ENCODE measurements at places on chromosomes 4 and X.

DNA sequence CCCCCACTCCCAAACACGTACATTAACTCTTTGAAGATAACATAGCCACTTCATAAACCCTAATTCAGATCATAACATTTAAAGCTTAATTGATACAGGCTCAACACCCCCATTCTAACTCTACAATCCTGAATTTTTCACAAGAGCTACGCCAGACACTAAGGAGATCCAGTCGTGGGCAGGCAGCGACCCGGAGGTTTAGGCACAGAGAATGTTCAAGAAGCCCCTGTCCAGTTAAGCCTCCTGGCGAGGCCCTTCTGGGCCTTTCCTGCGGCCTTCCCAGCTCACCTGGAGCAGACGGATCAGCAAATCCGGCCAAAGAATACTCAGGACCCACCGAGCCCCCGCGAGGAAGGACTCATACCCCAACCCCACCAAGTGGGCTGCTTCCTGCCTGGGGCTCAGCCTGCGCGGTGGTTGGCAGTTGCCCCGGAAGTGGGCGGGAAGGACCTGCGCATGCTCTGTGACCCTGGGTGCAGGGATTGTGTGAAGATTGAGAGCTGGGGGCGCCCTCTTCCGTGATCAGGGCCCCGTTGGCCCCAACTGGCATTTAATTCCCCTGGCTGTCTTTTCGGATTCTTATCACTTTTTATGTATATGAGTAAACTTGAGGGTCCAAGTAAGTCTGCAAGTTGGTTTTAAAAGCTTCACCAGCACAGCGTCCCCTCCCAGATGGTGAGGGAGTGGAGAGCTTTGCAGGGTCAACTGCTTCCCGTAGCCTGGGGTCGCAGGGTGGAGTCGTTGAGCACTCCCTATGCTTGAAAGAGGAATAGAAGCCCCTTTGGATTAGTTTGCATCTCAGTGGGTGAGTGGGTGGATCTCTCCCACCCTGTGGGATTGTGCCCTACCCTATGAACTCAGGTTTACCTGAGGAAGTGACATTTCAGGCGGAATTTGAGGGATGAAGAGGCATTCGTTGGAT lies at the start of gene TRIM61:
Gene TRIM61 (minus strand): TSS at position 415 of the 922 bp plus-strand sequence. CDS start 7,655 bp downstream, outside the sequence.
- no peak for DNase-seq

DNA sequence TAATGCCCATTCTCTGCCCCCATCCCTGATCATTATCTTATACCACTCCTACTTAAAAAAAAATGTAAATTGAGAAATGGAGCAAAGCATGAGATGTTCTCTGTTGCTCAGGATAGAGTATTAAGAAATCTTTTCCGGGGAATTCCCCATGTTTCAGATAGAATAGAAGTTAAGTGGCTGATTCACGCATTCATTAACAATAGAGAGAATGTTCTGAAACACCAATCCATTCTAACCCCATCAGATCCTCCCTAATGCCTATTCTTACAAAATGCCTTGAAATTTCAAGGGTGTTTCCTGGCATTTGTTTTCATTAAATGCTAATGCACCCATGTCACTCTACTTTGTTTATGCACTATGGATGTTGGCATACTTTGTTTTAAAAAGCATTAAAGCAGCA lies 101.1 kb downstream of the AREG start:
- DNase-seq = no peak

- DNase-seq = no peak
Observed at GRCh38 chr4:186999686-187000085, 276.0 kb upstream of the FAT1 start.

GRCh38 chr4:2731907-2732317 lies 24.2 kb downstream of the TNIP2 start:
- no peak for DNase-seq

All from NCI-H526 treated with DMSO at 0.1 percent for 48 hours (cell line).